Fibroblast of skin of abdomen (primary cell): ENCODE measurements at places on chromosomes 1 and 21.

GRCh38 chr1:237834048-237834447 is 56.7 kb downstream of the ZP4 start:
- DNase-seq: no peak

GRCh38 chr21:18622383-18622782 is 218.8 kb upstream of the TMPRSS15 start:
- DNase-seq: no peak

DNA sequence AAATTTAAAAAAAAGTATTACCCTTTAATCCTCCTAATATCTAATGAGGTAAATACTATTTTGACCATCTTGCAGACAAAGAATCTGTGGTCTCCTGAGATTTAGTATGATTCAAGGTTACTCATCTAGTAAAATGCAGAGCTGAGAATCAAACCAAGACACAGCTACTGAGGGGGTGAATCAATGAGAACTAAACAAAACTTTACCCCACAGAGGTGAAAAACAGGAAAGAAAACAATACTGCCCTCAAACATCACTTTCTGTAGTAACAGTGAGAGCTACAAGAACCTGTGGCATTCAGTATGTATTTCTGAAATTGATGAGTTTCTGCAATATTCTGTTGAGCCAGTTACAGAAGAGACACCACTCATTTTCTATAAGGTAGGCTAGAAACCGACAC is 85.1 kb downstream of the JAK1 start:
- DNase-seq: peak; percentile 46

- peak; percentile 85 for DNase-seq
These were observed 19.1 kb downstream of the FMO1 start for GRCh38 chr1:171267391-171267790.

DNA sequence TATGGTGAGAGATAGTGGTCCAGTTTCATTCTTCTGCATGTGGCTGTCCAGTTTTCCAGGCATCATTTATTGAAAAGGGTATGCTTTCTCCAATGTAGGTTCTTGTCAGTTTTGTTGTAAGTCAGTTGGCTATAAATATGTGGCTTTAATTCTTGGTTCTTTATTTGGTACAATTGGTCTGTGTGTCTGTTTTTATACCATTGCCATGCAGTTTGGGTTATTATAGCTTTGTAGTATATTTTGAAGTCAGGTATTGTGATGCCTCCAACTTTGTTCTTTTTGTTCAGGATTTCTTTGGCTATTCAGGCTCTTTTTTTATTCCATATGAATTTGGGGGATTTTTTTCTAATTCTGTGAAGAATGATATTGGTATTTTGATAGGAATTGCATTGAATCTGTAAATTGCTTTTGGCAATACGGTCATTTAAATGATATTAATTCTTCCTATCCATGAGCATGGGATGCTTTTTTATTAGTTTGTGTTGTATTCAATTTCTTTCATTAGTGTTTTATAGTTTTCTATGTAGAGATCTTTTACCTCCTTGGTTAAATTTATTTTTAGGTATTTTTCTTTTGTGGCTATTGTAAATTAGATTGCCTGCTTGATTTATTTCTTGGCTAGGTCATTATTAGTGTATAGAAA is 3.3 kb downstream of the DNAH14 start:
- DNase-seq: no peak

DNA sequence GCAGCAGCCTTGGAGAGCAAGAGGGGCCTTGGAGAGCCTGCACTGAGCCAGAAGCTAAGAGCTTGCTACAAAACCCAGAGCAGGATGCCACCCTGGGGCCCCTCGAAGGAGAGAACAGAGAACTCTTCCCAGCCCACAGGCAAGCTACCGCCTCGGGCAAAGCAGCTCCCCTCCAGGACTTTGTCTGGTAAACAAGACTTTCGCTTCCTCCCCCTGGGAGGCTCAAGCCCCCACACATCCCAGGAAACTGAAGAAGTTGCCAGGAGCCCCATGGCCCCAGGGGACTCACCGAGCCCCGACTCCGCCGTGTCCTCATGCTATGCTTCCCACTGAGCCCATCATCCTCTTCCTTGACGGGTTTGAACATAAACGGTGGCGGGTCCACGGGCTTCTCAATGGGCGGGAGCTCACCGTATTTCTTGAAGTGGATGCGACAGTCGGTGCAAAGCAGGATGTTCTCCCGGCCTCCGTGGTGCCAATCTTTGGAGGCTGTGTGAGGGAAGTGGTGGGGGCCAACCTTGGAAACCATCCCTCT is 45.9 kb downstream of the SLC45A1 start:
- DNase-seq: no peak

DNA sequence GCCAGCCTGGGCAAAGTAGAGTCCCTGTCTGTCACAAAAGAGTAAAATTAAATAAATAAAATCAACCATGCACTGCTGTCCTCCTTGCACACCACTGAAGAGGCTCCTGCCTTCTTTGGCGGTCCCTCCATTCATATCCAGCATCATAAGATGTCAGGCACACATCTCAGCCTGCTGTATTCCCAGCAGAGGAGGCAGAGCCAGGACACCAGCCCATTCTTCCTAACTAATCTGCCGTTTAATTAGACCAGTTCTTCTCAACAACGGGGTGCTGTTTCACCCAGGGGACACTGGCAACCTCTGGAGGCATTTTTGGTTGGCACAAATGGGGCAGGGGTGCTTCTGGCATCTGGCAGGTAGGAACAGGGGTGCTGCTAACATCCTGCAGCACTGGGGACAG is 119.7 kb downstream of the ETS2 start:
- no peak for DNase-seq

DNA sequence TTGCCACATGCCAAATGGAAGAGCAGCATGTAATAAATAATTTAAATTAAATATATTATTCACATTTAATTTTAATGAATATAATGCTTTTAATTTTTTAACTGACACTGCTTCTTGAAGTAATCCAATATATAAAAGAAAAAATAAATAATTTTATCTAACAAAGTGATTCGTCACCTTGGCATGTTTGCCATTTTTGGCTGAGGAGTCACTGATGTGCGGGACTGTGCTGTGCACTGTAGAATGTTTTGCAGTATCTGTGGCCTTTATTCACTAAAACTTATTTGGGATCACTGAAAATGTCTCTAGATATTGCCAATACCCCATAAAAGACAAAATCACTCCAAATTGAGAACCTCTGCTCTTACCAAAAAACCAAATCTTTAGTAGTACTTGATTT is 807.8 kb downstream of the BRINP3 start:
- DNase-seq: peak; percentile 62

DNA sequence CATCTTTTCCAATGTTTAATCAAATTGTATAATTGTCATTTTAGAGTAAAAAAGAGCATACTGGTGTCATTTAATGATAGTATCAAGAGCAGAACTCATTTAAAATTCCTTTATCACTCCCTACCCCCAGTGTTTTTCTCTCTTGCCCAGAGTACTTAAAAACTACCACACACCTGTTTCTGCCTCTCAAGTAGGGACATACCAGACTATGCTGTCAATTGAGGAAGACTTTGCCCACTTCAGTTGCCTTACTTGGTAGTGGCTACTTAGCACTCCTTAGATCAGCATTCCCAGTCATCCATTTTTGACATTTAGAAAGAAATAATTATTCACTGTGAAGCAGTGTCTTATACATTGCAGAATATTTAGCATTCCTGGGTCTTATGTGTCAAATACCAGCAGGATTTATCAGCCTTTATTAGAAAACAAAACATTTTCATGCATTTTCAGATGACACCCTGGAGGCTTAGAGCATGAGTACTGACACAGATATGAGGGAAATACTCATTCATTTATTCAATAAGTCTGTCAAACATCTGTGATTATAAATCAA is 127.5 kb upstream of the RGS1 start:
- peak; percentile 74 for DNase-seq

DNA sequence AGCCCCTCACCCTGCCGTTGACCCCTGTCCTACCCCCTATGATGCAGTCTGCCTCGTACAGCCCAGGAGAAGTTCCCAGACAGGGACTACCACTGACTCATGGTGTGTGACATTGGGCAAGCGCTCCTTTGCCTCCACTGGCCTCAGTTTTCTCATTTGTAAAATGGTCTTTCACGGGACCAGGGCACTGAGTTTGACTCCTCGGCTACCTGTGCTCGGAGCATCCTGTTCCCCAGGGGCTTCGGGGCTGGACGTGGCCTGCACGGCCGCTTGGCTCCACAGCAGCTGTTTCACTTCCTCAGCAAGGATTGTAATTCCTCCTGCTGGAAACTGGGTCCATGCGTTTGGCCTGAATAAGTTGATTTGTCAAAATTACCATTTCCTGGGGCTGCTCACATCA is 277.3 kb downstream of the MATN1 start:
- no peak for DNase-seq

DNA sequence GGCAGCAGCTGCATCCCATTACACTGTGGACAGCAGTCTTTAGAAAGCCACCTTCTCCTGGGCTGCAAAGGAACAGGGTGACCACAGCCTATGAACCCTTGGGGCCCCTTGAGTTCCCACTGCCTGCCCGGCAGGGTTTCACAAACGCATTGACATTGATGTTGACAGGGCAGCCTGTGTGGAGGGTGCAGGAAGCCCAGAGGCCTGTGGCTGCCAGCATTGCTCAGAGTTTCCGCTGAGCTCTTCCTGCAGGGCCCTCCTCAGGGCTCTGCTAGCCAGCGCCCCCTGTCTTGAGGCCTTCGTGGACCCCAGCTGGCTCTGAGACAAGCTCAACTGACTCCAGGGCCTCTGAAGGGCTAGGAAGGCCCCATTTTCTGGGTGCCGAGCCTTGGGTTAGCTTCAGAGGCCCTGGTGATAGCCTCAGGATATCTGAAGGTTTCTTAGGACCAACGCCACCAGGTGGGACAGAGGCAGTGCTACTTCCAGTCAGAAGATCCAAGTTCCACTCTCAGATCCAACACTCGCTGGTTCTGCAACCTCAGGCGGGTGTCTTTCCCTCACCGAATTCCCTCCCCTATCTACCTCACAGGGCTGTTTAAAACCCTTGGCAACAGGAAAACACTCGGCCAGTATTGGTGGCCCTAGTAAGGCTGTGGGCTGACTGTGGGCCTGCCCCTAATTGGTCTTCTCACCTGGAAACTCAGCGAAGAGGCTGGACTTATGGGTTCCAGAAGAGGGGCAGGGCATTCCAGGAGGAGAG is 27.2 kb upstream of the EPS8L3 start:
- DNase-seq: peak; percentile 56

DNA sequence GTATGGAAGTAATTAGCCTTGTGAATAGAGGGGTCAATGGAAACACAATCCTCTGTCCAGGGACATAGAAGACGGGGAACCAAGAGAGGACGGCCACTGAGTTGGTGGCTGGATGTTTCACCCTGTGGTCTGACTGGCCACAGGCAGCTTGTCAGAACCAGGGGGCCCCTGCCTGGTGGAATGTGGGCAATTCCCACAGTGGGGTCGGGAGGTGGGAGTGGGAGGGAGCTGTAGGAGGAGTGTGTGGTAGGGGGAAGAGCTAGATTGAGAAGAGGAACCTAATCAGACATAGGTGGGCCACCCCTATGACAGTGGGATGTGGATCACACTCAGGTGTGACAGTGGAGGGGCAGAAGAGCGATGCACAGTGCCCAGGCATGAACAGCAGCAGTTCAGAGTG is 31.3 kb downstream of the TRIM62 start:
- DNase-seq: no peak

GRCh38 chr1:155205969-155206593 is 1.6 kb downstream of the THBS3 start:
- no peak for DNase-seq

- DNase-seq: no peak
These were observed 57.8 kb upstream of the C1orf53 start for GRCh38 chr1:197844651-197845050.

- no peak for DNase-seq
These were observed 25.2 kb downstream of the IL12RB2 start for GRCh38 chr1:67332653-67333529.

DNA sequence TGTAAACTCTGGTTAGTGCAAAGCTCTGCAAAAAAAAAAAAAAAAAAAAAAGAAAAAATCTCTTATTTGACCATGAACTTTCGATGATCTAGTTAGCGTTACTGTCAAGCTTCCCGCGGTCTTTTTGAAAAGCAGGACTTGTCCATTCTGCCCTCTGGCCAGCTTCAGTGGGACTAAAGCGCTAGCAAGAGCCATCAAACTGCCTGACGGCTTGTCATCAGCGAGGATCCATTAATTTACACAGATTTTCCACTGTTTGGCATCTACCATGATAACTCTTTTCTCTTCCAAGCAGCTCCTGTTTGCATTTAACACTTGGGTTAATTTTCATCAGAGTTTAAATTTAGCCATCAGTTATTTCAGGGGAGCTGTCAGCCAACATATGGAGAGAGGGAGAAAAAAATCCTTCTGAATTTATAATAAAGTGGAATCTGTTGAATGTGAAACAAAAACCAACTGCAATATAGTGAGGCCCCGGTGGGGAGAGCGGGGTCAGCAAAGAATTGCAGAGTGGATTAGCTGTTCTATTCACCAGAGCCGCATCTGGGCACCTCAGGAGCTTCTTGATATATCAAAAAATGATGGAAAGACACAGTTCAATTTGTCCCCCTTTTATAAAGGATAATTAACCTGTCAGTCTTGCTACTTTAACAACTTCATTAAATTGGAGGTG is 298.2 kb downstream of the SPATA17 start:
- no peak for DNase-seq

GRCh38 chr1:23615852-23616251 is 56.6 kb upstream of the ID3 start:
- DNase-seq: no peak

DNA sequence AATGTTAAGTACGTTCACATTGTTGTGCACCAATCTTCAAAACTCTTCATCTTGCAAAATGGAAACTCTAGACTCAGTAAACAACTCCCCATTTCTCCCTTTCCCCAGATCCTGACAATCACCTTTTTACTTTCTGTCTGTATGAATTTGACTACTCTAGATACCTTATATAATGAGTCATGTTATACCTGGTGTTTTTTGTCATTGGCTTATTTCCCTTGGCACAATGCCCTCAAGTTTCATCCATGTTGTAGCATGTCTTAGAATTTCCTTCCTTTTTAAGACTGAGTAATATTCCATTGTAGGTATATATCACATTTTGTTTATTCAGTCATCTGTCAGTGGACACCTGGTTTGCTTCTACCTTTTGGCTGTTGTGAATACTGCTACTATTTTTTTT is 399.5 kb downstream of the LMO4 start:
- no peak for DNase-seq

- DNase-seq: no peak
These were observed 9.9 kb upstream of the HSPG2 start for GRCh38 chr1:21946836-21947587.

DNA sequence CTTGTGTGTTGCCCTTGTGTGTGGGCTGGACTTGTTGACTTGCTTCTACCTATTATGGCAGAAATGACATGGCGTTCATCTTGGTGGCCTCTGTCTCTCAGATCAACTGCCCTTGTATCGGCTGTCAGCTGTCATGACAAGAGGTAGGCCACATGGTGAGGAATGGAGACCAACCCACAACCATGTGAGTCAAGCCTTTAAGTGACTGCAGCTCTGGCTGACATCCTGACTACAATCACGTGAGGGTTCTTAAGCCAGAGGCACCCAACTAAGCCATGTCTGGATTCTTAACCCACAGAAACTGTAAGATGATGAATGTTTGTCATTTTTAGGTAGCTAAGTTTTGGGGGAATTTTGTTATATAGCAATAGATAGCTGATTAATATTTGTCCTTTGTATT is 82.1 kb downstream of the KCND3 start:
- no peak for DNase-seq

GRCh38 chr1:169484683-169485430 is 887 bp downstream of the SLC19A2 start:
- DNase-seq: peak; percentile 48
